ENCODE measurements at places on chromosomes 13 and 19.

GRCh38 chr13:99974296-99974938, 2.9 kb upstream of the ZIC5 start:
- no peak for DNase-seq

DNA sequence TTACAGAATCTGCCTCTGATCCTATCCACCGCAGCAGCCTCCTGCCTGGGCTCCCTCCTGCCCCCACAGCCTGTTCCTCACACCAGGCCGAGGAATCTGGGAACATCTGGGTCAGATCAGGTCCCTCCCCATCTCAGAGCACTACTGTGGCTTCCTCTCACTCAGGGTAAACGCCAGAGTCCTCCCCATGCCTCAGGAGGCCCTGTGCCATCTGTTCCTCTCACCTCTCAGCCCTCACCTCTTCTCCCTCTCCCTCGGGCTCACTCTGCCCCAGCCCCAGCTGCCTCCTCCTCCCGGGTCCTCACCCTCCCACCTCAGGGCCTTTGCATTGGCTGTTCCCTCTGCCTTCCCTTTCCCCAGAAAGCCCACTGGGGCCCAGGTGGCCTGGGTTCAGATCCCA, 18.2 kb downstream of the FCGBP start:
- no peak for DNase-seq

- peak; percentile 42 for DNase-seq
These were observed at the start of gene ZNF814 for GRCh38 chr19:57888560-57889231. Gene ZNF814, minus strand, starts transcription at chr19:57889037. Its CDS starts 235 bp downstream, at chr19:57888802.

- no peak for DNase-seq
These were observed 235.5 kb downstream of the PCDH9 start for GRCh38 chr13:66994517-66995202.

GRCh38 chr19:30269638-30270037, 102.5 kb upstream of the ZNF536 start:
- DNase-seq, result no peak

DNA sequence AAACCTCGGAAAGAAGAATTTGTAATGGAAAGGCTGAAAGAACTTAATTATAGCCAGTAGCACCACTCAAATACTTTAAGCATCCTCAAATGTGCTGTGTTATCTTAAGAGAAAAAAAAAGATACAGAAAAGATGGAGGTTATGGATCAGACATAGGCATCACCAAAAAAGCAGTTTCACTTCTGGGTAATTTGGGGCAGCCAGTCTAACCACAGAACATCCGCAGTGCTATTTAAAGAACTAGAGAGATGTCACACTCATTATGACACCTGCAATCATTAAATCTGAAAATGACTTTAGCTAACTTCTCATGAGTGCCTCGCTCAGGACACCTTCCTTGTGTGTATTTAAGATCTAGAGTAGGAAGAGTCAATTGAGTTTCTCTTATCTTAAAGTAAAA, 211.8 kb downstream of the RBM26 start:
- DNase-seq, result no peak

GRCh38 chr13:96090240-96091101, 564 bp downstream of the HS6ST3 start:
- DNase-seq, result no peak

DNA sequence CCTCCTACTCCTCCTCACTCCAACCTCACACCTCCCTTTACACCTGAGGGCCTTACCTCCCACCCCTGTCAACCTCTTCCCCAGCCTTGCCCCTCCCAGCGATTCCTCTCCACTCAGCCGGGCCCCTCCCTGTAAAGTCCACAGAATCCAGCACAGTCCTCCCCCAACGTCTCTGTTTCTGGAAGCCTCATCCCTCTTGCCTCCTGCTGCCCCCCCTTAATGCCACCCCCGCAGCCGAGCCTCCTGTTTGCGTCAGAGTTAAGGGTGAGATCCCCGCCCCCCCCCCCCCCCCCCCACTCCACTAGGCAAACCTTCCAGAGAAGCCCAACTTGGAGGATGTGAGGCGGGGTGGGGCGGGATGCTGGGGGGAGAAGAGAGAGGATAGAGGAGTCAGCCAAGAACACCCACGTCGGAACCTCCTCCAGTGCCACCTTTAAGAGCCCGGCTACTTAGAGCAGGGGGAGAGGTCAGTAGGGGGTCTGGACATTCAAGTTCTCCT, 2.1 kb downstream of the UNC13A start:
- no peak for DNase-seq

- no peak for DNase-seq
These were observed 6.3 kb downstream of the C19orf38 start for GRCh38 chr19:10854350-10855089.

GRCh38 chr13:108785844-108786243, 156.4 kb downstream of the MYO16 start:
- DNase-seq, result no peak

DNA sequence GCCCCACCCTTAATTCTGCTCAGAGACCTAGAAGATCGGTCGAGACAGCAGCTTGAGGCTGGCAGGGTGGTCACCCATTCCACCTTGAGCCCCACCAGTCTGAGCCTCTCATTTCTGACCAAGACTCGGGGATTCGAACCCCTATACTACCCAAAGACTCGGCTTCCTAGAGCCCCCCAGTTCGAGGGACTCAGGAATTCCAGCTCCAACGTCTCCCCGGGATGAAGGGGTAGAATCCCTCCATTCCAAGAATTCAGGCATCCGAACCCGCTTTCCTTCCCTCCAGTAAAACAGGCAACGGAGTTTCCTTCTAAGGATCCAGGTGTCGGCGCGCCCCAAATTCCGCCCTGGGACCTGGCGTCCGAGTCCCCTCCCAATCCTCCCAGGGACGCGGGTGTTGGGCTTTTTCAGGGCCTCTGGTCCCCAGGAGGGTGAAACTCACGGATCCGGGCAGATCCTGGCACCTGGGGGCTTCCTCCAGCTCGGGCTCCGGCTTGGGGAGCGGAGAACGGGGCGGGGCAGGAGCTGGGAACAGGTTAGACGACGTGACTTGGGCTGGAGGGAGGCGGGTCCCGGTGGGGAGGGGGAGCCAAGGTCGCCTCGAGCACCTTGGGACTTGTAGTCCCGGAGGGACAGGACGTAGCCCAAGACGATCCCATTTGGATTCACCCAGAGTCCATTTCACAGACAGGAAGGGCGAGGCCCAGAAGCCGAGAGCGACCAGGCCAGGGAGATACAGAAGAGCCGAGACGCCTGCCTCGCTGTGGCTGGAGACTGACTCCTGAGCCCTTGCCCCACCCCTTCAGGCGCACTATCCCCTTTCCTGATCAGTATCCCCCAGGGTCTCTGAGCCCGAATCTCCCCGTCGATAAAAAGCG, at the start of gene PPP1R13L:
TSS of gene PPP1R13L (minus strand) at position 513 of the 878 bp plus-strand sequence. CDS start 6,751 bp downstream, outside the sequence.
- DNase-seq, result no peak

- no peak for DNase-seq
These were observed 45.7 kb downstream of the ZC3H13 start for GRCh38 chr13:46006688-46007452.

- no peak for DNase-seq
These were observed 150.6 kb downstream of the KCTD12 start for GRCh38 chr13:76735641-76736040.

DNA sequence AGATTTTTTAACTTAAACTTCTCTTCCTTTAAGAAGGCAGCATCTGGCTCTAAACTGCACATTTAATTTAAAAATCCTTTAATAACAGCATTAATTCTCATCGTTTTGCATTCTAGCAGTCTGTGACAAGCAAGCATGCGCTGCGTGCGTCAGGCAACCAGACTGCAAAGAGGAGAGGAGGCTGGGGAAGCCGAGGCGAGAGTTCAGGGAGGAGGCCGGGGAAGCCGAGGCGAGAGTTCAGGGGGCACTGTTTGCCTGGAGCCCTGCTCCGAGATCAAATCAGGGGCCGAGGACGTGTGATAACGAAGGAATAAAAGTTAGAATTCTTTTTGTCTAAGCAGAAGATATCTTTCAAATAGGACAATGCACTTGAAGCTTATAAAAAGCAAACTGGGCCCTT, 435.7 kb downstream of the EFNB2 start:
- DNase-seq, result no peak

DNA sequence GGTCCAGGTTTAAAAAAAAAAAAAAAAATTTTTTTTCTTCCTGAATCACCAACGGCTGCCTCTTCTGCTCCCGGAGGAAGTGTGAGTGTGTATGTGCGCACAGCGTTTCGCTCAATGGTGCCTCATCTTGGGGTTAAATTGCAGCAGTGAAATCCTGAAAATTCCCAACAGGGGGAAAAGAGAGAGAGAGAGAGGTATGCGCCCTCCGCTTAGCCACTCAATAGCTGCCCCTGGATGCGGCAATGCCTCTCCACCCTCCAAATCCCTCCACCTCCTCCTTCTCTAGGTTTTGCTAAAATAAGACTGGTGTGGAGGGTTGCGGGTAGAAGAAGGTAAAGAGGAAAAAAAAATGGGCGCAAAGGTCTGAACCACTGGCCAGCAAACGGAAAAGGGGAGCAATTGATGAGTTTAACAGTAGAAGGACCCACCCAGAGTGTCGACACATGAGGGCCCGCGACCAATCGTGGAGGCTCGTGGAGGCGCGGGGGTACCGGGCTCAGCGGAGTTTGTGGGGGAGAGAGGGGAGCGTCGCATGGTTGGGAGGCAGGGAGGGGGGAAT, 853 bp upstream of the CACNA1A start:
- no peak for DNase-seq

- no peak for DNase-seq
These were observed 5.8 kb downstream of the KRTDAP start for GRCh38 chr19:35484252-35485036.

- peak; percentile 98 for DNase-seq
These were observed 8.1 kb downstream of the ALOX5AP start for GRCh38 chr13:30743319-30744055.

GRCh38 chr19:16561382-16561781, 10.8 kb downstream of the SLC35E1 start:
- no peak for DNase-seq

DNA sequence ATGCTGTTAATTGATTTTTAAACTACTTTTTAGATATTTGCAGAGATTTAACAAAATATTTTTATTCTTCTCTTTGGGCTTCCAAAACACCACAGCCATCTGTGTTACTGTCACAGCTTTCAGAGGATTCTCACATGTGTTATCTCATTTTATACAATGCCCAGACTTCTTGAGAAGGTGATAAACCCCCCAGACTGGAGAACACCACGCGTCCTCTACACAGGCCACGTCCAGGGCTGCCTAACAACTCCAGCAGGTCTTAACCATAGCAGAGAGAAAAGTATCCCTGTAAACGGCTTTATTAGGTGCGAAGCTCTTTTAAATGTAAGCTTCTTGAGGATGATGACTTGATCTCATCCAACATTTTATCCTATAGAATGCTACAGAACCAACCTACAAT, 2.0 kb downstream of the GPR183 start:
- no peak for DNase-seq

DNA sequence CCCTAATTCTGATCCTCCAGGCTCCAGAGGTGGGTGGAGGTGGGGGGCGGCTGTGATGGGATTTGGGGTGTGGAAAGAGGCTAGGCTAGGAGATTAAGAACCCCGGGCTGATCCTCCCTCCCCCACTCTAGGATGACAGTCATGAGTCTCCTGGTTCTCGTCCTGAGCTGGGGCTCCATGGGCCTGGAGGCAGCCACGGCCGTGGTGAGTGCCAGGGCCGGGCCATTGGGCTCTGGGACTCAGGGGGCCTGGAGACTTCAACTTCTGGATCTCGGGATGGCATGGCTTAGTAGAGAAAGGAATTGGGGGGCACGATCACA, 13.9 kb downstream of the TTYH1 start:
- DNase-seq, result no peak

GRCh38 chr19:6373813-6374108, 1.2 kb downstream of the ALKBH7 start:
- no peak for DNase-seq

GRCh38 chr13:43235028-43235427, 211.6 kb downstream of the DNAJC15 start:
- no peak for DNase-seq

- no peak for DNase-seq
These were observed 15.2 kb downstream of the CBY2 start for GRCh38 chr13:45717349-45717748.

DNA sequence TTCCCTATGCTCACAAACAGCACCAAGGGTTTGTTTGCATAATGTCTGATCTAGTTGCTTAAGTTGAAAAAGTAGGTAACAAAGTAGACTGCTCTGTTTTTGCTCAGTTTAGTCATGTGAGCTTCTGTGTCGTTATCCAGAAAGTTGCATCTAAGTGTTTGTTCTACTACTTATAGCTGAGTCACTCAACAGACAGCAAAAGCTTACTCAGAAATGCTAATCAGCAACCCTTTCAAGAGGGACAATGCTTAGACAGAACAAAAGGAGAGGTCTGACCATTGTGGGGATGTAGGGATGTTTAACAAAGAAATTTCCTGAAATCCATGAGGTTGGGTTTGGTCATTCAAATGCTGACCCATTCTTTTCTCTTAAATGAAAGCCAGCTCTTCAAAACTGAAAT, 106.4 kb downstream of the ATP8A2 start:
- no peak for DNase-seq

DNA sequence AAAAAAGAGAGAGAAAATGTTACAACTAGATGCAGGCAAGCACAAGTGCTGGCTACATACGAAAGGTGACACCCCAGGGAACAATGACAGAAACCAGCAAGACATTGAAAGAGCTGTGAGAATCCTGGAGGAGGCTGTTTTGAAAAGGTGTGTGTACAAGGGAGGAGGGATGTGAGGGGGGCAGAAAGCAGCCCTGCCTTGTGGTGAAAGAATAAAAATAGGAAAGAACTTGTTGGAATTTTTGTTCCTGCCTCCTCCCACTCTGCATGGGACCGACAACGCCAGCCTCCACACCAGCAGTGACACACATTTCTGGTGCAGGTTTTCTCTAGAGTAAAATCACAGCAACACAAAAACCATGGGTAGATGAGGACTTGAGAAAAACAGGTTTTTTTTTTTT, 1258.6 kb downstream of the PCDH9 start:
- no peak for DNase-seq

DNA sequence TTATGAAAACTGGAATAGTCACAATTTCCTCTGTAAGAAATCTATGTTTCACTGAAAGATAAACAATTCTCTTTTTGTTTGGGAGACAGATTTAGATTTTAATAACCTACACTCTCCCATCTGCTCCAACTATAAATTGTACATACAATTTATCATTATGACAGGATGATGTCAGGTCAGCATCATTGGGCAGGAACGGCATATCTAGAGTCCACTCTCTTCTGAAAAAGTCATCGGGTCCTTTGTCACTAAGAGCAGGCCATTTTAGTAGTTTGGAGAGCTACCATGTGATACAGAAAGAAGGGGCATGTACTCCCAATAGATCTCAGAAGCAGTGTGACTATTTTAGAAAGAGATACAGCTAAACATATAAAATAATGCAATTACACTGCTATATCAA, 180.8 kb upstream of the ARGLU1 start:
- no peak for DNase-seq

DNA sequence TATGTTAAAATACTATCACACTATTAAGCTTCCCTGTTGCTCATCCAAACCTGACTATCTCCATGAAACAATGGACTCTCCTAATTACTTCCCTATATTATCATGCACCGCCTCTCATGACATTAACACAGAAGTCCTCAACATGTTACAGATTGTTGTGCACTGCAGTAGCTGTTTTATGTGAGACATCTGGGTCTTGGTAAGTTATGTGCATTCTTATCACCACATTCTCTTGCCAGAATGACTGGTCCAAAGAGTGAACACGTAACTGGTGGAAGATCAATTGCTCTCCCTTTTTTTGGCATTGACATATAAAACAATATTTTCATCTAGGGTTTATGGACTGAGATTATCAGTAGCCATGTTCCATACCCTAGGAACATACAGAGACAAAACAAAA, 59.4 kb downstream of the POSTN start:
- DNase-seq, result no peak

- no peak for DNase-seq
These were observed 392 bp upstream of the ARHGAP33 start for GRCh38 chr19:35775046-35775297.

- DNase-seq, result no peak
These were observed 2.1 kb upstream of the BSG start for GRCh38 chr19:570251-570686.

- no peak for DNase-seq
These were observed 605 bp upstream of the TEX30 start for GRCh38 chr13:102774214-102774568.

Data from AG04449 (cell line).